ENCODE measurements at places on chromosomes 6 and 20.

DNA sequence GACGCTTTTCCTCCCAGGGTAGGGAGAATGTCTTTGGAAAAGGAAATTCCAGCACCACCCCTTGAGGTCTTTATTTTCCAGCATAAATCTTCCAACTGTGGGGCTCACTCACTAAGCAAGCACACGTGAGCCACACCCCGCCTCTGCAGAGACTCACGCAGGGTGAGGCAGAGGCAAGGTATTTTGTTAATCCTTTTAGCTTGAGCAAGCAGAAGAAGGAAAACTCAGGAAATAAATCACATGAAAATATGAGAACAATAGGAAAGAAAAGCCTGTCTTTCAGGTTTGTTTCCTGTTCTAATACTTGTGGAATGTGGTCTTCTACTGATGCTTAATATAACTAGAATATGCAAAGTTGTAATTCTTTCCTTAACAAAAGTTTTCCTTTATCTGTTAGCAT, 4.1 kb upstream of the PHACTR2 start:
- no peak for DNase-seq

DNA sequence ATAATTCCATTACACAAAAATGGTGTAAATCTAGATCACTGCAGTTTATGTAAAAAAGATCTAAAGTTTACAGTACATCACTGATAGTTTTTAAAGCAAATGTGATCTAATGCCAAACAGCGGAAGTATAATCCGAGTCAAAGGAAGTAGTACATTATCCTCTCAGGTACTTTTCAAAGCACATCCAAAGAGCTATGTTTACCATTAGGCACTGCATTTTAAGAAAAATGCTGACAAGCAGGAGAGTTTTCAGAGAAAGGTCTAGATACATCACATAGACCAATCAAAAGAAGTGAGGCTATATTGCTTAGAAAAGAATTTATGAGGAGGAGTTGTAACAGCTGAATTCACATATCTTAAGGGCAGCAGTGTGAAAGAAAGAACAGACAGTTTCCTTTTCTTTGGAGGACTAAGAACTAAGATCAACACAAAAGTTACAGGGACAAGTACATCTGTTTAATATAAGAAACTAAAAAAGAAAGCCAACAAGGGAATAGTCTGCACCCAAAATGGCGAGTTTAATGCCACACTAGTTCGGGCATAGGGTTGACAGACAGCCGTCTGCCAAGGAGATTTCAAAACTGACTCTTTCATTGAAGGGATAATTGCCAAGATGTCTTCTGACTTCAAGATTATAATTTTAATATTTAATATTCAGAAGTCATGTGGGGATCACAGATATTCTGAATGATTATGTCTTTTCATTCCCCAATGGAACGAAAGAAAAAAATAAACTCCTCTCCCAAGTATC, 1.4 kb downstream of the ZNF184 start:
- DNase-seq = no peak

GRCh38 chr6:20319520-20320357, 81.9 kb upstream of the E2F3 start:
- DNase-seq = no peak

GRCh38 chr20:31861135-31861384, 9.3 kb downstream of the DUSP15 start:
- DNase-seq = no peak

- DNase-seq = no peak
These were observed 118.3 kb upstream of the HEY2 start for GRCh38 chr6:125631165-125631564.

All from NCI-H774 (cell line).